ENCODE measurements at places on chromosomes 2 and 18. TPM values are rescaled to one million over a fixed set of nuclear protein-coding genes. Genes with fewer than 3 reads are reported as not detected.

CELF4 gene
- not detected for total RNA-seq

DNA sequence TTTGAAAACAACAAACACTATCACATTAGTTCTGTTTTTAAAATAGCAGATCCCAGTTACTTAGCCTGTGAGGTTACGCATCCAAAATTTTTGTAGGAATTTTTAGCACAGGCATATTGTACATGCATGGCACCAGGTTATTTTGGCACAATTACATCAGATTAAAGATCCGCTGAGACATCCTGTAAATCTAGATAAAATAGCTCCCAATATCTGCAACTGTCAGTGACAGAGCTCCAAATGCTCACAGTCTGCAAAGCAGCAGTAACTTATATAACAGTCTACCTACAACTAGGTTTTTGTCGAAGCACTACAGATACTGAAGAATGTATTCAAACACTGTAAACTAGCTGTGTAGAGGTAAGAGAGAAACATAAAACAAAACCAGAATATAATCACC lies 200.7 kb upstream of the KCNH7 start:
- DNase-seq: no peak

GRCh38 chr2:229162015-229162414 lies 109.1 kb downstream of the PID1 start:
- DNase-seq: no peak

- DNase-seq: no peak
Observed at GRCh38 chr2:83022631-83023210, 1436.4 kb downstream of the SUCLG1 start.

Data from pulmonary artery endothelial cell (primary cell).